ENCODE measurements at places on chromosomes 4 and X.

- DNase-seq, result no peak
Observed at GRCh38 chr4:173301518-173302201, 32.5 kb downstream of the HMGB2 start.

- no peak for DNase-seq
Observed at GRCh38 chr4:108840426-108840975, 77.6 kb upstream of the ETNPPL start.

GRCh38 chr4:113591982-113592381, 169.6 kb downstream of the CAMK2D start:
- no peak for DNase-seq

DNA sequence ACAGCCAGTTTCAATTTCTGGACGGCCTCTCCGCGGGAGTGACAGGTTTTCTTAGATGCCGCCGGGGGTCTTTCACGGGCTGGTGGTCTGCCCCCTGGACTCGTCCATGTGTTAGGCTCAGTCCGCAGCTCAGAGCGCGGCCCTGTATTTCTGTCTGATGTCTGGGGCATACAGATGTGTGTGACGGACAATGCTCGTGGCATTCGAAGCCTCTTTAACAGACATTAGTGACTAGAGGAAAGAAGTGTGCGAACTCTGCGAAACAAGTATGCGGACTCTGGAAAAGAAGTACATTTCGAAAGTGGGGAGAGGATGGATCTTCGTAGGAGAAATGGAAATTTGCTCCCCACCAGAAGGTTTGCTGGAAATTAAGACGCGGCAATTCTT, 793 bp upstream of the DCUN1D4 start:
- DNase-seq, result no peak

- no peak for DNase-seq
Observed at GRCh38 chr4:23041501-23041900, 348.8 kb downstream of the GBA3 start.

GRCh38 chrX:19678941-19679340, 163.6 kb upstream of the MAP3K15 start:
- no peak for DNase-seq

DNA sequence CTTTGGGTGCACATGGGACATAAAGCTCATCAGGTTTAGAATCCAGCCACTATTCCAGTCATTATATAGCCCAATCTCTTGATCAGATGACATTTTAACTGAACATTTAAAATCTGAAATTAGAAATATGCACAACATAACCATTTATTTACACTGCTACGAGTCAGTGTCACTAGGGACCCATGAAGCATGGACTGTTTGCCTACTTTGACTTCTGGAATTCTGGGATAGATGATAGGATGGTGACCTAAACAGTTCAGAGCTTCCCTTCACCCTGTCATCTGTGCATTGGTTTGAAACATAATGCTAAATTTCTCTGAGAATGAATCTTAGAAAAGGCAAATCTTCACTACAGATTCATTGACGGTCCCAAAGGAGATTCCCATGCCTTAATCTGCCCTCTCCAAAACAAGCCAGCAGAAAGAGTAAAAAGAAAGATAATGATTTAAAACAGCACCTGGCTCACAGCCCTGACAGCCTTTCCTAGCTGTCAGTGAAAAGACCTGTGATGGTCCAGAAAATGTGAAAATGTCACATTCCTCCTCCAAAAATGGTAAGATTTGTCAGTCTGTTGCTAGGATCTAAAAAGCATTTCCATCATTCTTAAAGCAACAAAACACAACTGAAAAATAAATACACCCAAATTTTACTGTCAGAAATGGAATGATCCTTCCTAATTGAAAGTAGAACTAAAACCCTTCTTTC, 18.9 kb upstream of the HERC3 start:
- no peak for DNase-seq

- no peak for DNase-seq
Observed at GRCh38 chrX:98071331-98071730, 1187.6 kb downstream of the RPA4 start.

- DNase-seq, result no peak
Observed at GRCh38 chr4:173415092-173415491, 16.2 kb upstream of the SCRG1 start.

GRCh38 chr4:10977534-10977933, 293.0 kb upstream of the CLNK start:
- DNase-seq, result no peak

DNA sequence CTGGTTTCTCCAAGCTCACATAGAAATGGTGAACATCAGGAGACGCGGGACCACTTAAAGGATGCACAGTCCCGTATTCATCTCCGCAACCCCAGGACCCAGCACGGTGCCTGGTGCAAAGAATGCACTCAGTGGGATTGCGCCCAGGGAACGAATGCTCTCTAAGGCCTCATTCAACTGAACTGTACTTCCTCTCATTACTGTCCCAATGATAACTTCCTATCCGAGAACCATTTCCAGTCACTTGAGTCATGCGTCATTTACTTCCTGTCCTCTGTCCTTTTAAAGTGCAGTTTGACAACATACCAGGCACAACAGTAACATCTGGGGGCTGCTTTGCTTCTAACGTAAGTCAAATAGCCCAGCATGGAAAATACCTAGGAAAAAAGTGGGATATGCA, 75.7 kb downstream of the RBM47 start:
- DNase-seq, result no peak

DNA sequence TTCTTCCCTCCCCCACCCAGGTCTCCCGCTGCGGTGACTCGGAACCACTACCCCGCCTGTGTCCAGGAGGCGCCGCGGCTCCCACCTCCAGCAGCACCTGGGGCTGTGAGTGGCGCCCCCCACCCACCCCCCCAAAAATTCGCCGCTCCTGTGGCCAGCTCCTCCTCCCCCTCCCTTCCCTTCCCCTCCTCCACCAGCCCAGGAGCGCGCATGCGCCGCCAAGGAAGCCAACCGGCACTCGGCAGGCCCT, 278 bp downstream of the CLOCK start:
- DNase-seq, result no peak

GRCh38 chrX:136453114-136453513, 34.6 kb upstream of the BRS3 start:
- no peak for DNase-seq

DNA sequence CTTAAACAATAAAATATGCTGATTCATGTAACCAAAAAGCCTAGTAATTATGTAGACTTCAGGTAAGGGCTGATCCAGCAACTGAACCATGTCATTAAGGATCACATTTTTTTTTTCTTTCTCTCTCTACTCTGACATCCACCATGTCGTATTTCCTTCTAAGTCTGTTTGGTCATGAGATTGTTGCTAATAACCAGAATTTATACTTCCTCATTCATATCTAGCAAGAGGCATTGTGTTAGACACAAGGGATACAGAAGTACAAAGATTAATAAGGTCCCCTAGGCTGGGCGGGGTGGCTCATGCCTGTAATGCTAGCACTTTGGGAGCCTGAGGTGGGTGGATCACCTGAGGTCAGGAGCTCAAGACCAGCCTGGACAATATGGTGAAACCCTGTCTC, 24.1 kb downstream of the PHEX start:
- no peak for DNase-seq

DNA sequence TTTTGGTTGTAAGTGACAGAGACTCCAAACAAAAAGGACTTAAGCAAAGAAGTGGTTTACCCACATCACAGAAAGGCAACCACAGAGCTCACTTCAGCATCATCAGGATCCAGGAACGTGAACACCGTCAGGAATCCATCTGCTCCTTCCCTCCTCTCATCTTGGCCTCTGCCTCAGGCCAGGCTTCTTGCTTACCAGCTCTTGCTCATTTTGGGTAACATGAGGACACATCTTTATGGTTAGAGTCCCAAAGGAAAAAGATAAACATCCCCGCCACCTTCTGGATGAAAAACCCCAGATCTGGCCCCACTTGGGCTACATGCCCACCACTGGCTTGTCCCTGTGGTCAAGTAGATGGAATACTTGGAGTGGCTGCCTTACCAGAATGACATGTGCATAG, 176.8 kb upstream of the RPL34 start:
- DNase-seq, result no peak

GRCh38 chr4:78174891-78175290, 117.8 kb downstream of the FRAS1 start:
- no peak for DNase-seq

GRCh38 chr4:19403786-19404370, 847.8 kb upstream of the SLIT2 start:
- no peak for DNase-seq

DNA sequence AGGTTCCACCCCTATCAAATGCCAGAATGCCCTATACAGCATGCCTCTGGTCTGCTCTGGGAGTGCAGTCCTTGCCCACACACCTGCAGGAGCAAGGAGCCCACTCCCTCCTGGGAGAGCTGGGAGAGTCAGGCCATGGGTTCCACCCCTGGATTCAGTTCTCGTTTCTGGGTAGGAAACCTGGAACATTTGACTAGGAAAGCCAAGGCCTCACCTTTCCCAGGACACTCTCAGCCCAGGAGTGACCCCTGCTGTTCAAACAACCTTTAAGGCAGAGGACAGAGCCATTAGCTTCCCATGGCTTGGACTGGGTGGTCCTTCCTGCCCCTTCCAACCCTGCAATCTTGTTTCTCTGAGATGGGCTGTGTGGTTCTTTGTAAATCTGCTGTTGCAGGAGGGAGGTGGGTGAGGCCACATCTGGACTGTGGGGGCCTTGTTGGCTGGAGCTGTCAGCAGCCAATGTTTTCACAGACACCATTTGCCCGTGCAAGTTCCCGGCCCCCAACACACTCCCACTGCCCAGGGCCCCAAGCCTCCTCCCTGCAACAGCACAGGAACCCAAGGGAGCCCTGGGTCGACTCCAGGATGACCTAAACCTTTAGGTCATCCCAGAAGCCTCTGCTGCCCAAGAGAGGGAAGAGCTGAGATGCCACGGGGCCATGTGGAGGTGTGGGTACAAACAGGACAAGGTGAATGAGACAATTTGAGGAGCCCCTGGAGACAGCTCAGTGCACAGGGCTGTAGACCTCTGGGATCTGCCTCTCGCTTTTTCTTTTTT, 104.4 kb downstream of the PJA1 start:
- no peak for DNase-seq

- no peak for DNase-seq
Observed at GRCh38 chr4:162104459-162105124, 59.2 kb downstream of the FSTL5 start.

- DNase-seq, result no peak
Observed at GRCh38 chr4:85168234-85168834, 201.8 kb upstream of the WDFY3 start.

DNA sequence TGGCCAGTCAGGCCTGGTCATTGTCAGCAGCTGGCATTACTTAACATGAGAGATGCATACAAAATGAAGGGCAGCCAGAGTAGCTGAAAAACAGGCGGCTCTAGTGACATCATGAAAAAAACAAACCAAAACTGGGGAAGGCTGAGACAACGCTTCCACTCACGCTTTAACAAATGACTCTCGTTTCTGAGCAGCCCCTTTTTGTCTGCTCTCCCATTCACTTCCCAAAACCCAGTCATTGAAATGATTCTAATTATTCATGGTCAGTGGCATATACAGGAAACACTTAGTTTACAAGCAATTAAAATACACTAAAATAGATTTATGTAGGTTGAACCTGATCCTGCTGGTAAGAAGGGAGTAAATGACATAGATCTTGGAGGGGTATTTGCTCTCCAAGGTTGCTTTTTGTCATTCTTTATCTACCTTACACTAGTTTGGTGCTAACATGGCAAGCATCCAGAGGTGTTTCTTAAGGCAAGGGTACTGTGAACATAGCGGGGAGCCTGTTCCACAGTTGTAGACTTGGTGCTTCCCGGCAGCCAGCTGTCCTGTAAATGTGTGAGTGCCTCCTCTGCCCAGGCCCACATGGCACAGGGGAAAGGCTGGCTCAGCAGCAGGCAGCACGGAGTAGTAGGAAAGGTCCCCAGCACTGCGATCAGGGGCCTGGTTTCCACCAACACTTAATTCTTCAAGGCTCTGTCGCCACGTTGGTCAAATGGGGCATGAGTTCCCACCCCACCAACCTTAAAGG, 61.2 kb upstream of the CITED1 start:
- no peak for DNase-seq

DNA sequence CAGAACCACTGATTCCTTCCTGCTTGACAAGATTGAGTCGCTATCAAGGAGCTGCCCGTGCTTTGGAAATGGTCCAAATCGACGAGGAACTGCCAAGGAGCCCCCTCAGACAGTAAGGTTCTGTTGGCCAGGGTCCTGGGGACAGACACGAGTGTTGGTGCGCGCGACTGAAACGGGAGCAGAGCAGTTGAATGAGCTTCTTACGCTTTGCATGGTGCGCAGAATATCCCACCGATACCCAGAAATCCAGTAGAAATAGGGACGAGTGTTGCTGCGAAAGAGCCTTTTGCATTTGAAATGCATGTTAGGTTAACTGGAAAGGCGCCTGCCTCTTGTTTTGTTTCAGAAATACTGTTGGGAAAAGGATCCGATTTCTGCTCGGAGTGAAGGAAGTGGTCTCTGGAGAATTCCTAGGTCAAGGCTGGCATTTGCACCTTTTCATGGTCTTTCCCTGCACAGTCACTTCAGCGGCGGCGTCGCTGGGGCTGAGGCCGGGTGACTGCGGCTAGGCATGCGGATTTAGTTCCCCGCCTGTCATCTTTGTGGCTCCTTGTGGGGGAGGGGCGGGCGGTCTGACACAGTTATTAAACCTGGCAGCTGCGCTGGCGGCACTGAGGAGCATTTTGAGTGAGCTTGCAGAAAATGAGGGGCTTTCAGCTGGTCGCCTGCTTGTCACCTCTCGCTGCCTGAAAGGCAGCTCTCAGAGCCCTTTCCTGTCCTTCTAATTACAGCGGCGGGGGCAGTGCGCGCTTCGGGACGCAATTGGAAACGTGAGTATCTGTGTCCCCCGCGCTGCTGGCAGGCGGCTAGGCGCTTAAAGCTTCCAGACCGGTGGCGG, 51.5 kb upstream of the TRIM2 start:
- no peak for DNase-seq

DNA sequence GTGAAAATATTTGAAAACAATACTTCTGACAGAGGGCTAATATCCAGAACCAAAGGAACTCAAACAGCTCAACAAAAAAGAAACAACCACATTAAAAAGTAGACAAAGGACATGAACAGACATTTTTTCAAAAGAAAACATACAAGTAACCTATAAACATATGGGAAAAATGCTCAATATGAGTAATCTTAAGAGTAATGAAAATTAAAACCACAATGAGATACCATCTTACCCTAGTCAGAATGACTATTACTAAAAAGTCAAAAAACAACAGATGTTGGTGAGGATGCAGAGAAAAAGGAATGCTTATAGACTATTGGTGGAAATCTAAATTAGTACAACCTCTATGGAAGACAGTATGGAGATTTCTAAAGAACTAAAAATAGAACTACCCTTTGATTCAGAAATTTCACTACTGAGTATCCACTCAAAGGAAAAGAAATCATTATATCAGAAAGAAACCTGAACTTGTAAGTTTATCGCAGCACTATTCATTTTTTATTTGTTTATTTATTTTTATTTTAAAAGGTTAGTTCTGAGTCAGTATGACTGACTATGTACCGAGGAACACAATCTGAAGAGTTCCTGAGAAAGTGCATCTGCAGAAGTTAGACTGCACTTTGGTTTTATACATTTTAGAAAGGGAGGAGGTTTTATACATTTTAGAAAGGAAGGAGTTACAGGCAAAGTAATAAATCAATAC, 231.3 kb downstream of the INPP4B start:
- no peak for DNase-seq

DNA sequence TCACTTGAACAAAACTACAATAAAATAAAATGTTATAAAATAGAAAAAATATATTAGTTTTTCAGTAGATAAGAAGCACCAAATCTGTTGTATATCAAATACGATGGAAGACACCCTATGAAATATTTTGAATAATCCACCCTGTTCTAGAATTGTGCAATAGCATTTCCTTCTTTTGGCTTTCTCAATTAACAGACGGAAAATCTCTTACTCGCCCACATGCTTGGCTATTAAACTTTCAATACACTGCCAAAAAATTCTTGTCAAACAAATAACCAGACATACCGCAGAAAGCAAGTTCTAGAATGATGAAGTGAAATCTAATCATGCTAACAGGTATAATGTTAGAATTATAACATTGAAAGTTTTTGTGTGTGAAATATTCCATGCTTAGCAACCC, 671.6 kb upstream of the SLIT2 start:
- DNase-seq, result no peak

All from activated CD8-positive, alpha-beta memory T cell treated with anti-CD3 and anti-CD28 coated beads for 1 hour (primary cell).